Keratinocyte (primary cell): ENCODE measurements at places on chromosomes 11 and 22.

GRCh38 chr22:19271856-19272535, 19.5 kb downstream of the CLTCL1 start:
- DNase-seq, result no peak

DNA sequence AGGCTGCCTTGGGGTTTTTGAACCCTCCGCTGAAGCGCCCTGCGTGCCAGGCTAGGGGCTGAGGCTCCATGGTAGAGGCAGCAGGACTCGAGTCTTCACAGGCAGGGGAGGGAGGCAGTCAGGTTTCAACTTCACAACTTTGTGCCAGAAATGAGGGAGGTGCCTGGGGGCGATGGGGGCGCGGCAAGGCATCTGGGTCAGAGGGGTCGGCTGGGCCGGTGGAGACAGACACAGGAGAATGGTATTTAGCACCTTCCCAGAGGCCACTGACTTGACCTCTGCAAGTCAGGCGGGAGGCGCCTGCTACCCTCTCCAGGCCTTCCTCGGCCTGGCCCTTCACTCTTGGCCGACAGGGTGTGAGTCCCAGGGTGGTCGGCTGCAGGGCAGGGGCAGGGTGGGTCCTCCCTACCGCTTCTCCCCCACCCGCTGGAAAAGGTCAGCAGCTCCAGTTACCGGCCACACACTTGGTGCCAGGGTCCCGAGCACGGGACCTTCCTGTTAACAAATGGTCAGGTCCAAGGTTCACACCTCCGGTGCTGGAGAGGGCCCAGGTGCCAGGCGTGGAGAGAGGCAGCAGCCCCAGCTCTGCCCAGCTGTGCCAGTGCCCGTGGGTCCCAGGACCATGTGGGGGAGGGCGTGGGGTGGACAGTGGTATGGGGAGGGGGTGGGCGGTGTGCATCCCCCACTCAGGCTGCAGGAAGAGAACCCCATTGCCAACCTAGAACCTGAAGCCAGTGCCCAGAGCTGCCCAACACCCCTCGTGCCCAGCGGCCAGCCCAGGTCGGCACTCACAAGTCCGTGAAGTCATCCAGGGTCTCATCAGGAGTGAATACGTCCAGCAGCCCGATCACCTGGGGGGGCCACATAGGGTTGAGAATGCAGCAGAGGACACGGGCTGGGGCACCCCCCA, 3.8 kb downstream of the MAPK12 start:
- DNase-seq, result no peak

GRCh38 chr11:71490731-71491390, 36.2 kb upstream of the KRTAP5-7 start:
- no peak for DNase-seq

- DNase-seq, result no peak
These were observed 607 bp downstream of the PLAAT3 start for GRCh38 chr11:63613517-63614135.

- no peak for DNase-seq
These were observed 53.0 kb downstream of the PARVA start for GRCh38 chr11:12430351-12430750.

- DNase-seq, result no peak
These were observed 105.3 kb downstream of the PTPRJ start for GRCh38 chr11:48085688-48086087.

GRCh38 chr11:80782135-80782885, 1341.5 kb upstream of the TENM4 start:
- no peak for DNase-seq

- peak; percentile 28 for DNase-seq
These were observed 51.0 kb downstream of the SYTL2 start for GRCh38 chr11:85759915-85760314.

DNA sequence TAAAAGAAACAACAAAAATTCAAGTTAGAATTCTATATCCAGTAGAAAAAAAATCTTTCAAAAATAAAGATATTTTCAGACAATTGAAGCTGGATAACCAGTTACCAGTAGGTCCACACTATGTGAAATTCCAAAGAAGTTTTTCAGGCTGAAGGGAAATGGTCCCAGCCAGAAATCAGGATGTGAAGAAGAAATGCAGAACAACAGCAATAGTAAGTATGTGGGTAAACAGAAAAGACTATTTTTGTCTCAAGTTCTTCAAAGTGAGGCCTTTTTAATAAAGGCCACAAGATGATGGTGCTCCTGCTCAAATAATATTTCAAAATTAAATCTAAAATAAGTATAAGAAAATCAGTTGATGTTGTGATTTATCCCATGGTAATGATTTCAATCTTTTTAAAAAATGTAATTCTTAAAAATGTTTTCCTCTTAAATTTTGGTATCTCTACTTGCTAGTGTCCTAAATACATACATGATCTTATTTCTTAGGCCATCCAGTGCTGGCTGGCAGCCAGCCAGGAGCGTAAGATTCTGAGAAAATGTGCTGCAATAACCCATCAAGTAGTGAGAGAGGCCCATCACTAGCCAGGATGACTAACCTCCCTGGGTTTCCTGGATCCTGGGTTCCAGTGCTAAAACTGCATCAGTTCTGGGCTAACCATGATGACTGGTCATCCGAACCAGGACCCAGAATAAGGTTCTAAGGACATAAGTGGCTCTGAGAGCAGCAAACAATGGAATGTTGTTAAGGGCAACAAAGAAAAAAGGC, 15.6 kb upstream of the UCP3 start:
- DNase-seq, result no peak

GRCh38 chr11:38582756-38583155, 1984.7 kb upstream of the RAG2 start:
- no peak for DNase-seq

GRCh38 chr11:2320568-2321310, 18.9 kb downstream of the TSPAN32 start:
- no peak for DNase-seq

DNA sequence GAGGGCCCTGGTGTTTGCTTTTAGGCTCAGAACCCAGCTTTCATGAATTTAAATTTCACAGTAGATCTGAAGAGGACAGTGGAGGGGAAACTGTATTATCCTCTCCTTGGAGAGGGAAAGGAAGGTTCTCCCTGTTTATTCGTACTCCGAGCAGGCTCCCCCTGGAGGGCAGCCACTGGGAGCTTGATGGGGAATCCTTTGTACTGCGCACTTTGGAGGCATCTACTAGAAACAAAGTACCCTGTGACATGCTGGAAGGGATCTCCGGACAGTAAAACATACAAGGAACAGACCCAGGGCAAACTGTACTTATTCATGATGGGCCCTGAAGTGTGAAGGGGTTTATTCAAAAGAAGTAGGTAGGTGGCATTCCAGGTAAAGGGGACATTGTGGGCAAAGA, 27.2 kb downstream of the NAV2 start:
- DNase-seq, result no peak

DNA sequence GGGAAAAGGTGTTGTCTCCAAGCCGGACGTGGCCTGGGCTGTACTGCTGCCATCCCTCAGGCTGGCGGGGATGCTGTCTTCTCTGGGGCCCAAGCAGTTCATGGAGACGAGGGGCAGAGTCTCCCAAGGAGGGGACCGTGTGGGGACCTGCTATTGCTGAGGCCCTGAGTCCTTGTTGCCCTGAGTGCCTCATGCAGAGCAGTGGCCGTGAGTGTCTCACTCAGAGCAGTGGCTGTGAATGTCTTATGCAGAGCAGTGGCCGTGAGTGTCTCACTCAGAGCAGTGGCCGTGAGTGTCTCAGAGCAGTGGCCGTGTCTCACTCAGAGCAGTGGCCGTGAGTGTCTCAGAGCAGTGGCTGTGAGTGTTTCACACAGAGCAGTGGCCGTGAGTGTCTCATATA, 54.7 kb downstream of the GRAMD4 start:
- DNase-seq, result no peak

DNA sequence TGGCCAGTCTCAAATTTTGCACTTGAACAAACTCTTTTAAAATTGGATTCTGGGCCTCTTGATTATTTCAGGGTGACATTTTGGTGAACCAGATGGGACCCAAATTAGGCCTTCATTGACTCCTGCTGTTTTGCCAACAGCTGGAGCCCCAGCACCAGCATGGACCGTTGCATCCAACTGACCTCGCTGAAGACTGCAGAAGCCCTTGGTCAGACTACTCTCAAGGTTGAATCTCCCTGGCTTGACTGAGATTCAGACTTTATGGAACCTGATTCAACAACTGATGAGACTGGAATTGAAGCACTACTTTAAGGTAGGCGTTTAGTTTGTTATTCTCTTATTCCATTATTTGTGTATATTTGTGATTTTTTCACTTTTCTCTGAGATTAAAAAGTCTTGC, 41.7 kb downstream of the NARS2 start:
- DNase-seq, result no peak

GRCh38 chr22:24460418-24461089, 33.2 kb downstream of the ADORA2A start:
- no peak for DNase-seq

- DNase-seq, result no peak
These were observed 89.6 kb upstream of the ARHGAP32 start for GRCh38 chr11:129281471-129282415.

DNA sequence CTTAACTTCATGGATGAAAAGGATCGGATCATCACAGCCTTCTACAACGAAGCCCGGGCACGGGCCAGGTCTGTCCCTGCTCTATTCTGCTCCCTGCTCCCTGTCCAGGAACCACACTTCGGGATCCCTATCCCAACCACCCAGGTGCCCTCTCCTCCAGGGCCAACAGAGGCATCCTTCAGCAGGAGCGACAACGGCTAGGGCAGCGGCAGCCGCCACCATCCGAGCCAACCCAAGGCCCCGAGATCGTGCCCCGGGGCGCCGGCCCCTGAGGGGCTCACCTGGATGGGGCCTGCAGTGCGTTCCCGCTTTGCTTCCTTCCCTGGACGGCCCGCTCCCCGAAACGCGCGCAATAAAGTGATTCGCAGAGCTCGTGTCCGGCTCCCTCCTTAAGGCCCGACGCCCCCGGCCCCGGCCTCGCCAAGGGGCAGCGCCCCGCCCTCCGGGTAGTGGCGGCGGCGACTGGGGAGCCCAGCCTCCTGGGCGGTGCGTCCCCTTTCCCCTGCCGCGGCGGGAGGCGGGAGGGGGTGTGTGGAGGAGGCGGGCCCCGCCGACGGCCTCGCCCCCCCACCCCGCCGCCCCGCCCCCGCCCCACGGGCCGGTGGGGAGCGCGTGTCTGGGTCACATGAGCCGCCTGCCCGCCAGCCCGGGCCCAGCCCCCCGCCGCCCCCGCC, at the start of gene VEGFB:
Gene VEGFB (plus strand): TSS at position 672 of the 674 bp plus-strand sequence. CDS start 250 bp downstream, outside the sequence.
- DNase-seq, result no peak

DNA sequence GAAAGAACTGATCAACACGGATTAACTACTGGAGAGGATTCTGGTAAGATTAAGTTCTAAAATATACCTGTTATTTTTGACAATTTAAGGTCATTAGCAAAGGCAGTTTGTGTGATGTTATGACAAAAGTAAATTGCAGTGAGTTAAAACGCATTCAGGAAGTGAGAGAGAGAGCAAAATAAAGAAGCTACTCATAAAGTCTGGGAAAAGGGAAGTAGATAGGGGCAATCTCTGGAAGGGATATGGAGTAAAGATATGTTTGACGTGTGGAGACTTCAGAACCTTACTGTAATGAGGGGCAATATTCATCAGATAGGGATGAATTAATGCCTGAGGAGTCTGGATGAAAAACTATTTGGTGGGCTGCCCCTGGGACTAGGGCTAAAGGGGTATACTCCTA, 16.8 kb downstream of the OR56B4 start:
- no peak for DNase-seq

DNA sequence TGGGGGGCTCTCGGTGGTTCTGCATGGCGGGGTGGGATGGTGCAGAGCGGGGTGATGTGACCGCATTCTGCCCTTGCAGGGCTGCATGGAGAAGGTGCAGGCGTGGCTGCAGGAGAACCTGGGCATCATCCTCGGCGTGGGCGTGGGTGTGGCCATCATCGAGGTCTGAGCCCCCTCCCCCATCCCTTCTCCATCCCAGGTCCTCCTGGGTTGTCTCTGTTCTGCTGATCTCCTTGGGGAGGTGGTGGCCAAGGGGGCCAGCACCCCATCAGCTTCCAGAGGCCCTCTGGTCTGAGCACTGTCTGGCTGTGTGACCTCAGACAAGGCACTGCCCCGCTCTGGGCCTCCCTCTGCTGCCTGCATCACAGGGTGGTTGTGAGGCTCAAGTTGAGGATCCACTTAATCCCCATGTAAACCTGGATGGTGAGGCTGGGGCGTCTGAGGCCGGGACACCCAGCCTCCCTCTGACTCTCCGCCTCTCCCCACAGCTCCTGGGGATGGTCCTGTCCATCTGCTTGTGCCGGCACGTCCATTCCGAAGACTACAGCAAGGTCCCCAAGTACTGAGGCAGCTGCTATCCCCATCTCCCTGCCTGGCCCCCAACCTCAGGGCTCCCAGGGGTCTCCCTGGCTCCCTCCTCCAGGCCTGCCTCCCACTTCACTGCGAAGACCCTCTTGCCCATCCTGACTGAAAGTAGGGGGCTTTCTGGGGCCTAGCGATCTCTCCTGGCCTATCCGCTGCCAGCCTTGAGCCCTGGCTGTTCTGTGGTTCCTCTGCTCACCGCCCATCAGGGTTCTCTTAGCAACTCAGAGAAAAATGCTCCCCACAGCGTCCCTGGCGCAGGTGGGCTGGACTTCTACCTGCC, 53.3 kb downstream of the CD82 start:
- DNase-seq, result no peak

- DNase-seq, result no peak
These were observed 141.3 kb upstream of the TTC12 start for GRCh38 chr11:113173126-113173525.

GRCh38 chr11:65911682-65912568, 6.9 kb downstream of the C11orf68 start:
- no peak for DNase-seq

GRCh38 chr22:21764038-21764804, 28.6 kb upstream of the YPEL1 start:
- DNase-seq, result no peak

DNA sequence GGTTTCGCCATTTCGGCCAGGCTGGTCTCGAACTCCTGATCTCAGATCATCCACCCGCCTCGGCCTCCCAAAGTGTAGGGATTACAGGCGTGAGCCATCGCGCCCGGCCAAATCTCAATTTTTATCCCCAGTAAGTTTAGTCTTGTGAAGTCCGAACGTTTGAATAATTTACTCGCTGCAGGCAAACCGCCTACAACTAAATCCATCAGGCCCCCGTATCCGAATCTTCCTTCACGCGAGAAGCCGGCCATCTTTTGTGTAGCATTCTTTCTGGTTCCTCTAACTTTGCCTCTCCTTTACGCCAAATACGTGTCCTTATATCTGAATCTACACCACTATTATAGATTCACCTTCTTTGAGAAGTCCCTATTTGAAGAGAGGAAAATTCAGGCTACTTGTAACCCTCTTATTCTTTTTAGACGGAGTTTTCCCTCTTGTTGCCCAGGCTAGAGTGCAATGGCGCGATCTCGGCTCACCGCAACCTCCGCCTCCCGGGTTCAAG, 581 bp upstream of the EIF3L start:
- no peak for DNase-seq

GRCh38 chr22:48805516-48805915, 1022.2 kb downstream of the BRD1 start:
- no peak for DNase-seq

- DNase-seq, result no peak
These were observed 16.3 kb downstream of the LTO1 start for GRCh38 chr11:69658626-69659450.

GRCh38 chr11:76361776-76362175, 19.2 kb downstream of the THAP12 start:
- DNase-seq, result no peak
